Activated CD4-positive, alpha-beta T cell treated with anti-CD3 and anti-CD28 coated beads, Interleukin-2, amount 10 ng/mL, durations not matched to agents 24 days and 14 days (primary cell): ENCODE measurements at places on chromosomes 6 and 20. TPM values are rescaled to one million over a fixed set of nuclear protein-coding genes. Genes with fewer than 3 reads are reported as not detected.

The C6orf163 gene
- total RNA-seq: 1.3 and 1.9 TPM in 2 replicates

The PDE10A gene
- total RNA-seq: not detected in 2 replicates

- DNase-seq: no peak
Observed at GRCh38 chr6:134903448-134903847, 46.5 kb downstream of the ALDH8A1 start.

GRCh38 chr20:54172856-54173652 is 732 bp downstream of the CYP24A1 start:
- DNase-seq: no peak

DNA sequence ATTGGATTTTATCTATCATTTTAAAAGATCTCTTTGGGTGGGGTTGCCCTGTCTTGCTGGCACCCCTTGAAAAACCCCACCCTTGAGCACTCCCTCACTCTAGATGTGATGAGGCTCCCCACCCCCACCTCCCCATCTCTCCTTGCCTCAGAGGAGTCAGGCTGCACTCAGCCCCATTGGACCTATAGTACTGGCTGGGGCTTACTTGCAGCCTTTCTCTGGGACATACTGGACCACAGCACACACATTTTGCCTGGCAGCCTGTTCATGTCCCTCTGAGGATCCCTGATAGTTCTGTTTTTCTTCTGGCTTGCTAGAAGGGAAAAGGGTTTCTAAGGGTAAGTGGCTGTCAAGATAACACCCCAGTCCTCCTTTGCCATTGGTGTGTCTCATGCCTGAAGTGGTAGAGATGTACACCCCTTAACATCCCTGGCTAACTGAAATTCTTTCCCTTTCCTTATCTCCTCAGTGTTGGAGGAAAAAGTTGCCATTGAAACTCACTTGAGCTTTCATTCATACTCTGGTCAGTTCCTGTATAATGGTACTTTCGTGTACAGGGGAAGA is 553.4 kb upstream of the CITED2 start:
- no peak for DNase-seq

DNA sequence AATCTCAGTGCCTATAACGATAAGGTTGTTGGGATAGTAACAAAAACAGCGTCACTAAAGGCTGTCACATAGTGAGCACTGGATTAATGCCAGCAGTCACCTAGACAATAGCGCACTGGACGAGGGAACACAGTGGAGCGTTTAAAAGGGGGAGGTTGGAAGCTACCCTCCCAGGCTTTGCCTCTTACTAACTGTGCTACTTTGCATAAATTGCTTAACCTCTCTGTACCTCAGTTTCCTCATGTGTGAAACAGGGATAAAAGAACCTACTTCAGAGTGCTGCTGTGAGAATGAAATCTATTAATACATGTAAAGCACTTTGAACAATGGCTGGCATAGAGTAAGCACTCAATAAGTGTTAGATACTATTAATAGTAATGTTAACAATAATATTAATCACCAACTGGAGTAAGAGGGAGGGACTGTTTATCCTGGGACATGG is 10.5 kb downstream of the BCL2L1 start:
- no peak for DNase-seq

GRCh38 chr6:44304282-44305199 is 8.6 kb downstream of the AARS2 start:
- DNase-seq: peak; percentile 80

DNA sequence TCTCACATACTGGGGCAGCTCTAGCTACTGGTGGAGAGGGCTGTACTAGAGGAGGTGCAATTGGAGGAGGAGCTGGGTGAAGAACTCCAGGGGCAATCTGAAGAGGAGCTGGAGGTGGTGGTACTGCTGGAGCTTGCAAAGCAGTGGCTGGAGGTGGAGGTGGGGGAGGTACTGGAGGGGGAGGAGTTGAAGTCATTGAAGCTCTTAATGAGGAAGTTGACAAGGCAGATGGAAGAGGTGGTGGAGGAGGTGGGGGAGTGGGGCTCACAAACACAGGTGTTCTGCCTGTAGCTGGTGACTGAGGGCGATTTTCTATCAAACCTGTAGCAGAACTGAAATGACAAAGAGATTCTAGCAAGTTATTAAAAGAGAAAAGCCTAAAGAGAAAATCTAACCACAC is 77.6 kb downstream of the WASF1 start:
- no peak for DNase-seq

- DNase-seq: no peak
Observed at GRCh38 chr6:72350296-72350881, 271.5 kb upstream of the KCNQ5 start.

- no peak for DNase-seq
Observed at GRCh38 chr20:54023406-54023805, 47.0 kb downstream of the BCAS1 start.

GRCh38 chr6:130697995-130698535 is 129.1 kb upstream of the SMLR1 start:
- DNase-seq: peak; percentile 92
